ENCODE measurements at places on chromosomes 16 and 17.

GRCh38 chr17:6661464-6661848 is 9.9 kb downstream of the C17orf100 start:
- no peak for DNase-seq

DNA sequence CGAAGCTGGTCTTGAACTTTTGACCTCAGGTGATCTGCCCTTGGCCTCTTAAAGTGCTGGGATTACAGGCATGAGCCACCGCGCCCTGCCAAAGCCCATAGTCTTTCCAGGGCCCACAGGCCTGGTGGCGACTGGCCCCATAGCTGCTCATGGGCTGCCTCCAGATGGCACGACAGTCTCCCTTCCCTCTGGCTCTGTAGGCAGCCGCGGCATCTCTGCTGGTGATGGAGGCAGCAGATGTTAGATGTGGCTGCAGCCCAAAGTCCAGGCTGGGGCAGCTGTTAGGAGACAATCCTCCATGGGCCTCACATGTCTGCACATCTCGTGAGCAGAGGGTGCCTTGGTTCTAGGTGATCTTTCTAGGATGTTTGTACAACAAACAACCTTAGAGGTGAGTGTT is 69.7 kb upstream of the DNAJA2 start:
- DNase-seq, result no peak

- DNase-seq, result no peak
Measured at GRCh38 chr16:64174327-64174726, 947.5 kb downstream of the CDH11 start.

DNA sequence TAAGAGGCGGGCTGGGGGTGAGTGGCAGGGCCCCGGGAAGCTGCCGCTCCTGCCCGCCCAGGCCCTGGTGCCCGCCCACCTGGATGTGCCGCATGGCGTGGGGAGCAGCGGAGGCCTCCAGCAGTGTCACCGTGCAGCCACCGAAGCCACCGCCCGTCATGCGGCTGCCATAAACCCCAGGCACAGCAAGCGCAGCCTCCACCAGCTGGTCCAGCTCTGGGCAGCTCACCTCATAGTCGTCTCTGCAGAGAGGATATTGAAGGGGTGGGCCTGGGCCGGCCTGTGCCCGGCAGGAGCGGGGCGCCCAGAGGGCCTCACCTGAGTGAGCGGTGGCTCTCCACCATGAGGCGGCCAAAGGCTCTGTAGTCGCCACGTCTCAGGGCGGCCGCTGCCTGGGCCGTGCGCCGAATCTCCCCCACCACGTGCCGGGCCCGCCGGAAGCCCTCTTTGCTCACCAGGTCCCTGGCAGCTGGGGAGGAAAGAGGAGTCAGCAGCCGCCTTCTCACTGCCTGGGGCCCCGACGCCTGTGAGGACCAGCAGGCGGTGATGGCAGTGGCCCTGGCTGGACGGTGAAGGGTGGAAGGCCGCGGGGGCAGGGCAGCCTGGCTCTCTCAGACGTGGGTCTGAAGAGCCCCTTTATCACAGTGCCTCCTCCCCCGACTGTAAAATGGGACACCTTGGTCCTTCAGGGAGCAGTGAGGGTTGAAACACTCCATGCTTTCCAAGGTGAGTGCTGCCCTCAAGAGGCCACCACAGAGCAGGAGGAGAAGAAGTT is 6.7 kb downstream of the GALK1 start:
- peak; percentile 64 for DNase-seq

- no peak for DNase-seq
Measured at GRCh38 chr17:32463304-32463703, 19.0 kb downstream of the PSMD11 start.
